Psoas muscle (tissue), 8 donors: ENCODE measurements at places on chromosomes 2 and 18. TPM values are rescaled to one million over a fixed set of nuclear protein-coding genes. Genes with fewer than 3 reads are reported as not detected.
A peak's percentile ranks its signal among the peaks of the same experiment; 100 is the strongest.

GRCh38 chr2:217899231-217900009 is 103.4 kb downstream of the TNS1 start:
- DNase-seq, result peak; percentile 86

AMER3 gene
- total RNA-seq, result not detected

GRCh38 chr2:239395524-239395923 is 5.3 kb downstream of the HDAC4 start:
- no peak for DNase-seq

GRCh38 chr2:213288913-213289700 is 4.8 kb downstream of the SPAG16 start:
- DNase-seq, result no peak

B3GNT7 gene
- 1.7 TPM for total RNA-seq

UGT1A8 gene
- not detected for total RNA-seq

DNA sequence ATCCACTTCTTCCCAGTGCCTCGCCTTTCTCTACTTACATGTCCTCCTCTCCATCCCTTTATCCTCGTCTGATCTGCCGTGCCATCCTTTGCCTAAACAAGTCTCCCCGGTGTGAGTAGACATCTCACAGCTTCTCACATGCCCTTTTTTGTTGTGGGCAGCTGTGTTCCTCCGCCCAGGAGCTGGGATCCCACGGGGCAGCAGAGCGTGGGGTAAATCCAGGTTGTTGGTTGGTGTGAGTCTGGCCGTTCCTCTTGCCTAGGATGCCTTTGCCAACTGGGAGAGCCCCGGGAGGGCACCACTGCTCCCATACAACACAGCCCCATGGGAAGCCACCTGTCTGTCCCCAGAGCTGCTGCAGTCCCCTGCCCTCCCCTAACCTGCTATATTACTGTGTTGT is 22.4 kb downstream of the SLC30A3 start:
- DNase-seq, result no peak
